ENCODE measurements at places on chromosomes 7 and 10.

DNA sequence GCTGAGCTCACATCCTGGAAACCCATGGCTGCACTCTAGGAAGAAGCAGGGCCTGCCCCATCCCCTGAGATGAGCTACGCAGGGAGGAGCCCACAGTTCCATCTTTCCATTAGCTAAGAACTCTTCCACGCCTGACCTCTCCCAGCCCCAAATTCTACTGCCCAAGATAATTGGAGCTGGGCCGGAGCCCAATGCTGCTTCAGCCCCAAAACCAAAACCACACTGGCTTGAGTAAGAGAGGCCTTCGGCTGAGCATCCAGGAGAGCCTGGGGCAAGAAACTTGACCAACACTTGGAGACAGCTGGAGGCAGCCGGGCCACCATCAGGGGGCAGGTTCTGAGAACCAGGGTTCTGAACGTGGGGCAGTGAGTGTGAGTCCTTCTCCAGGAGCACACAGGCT, 116.1 kb upstream of the ZMIZ1 start:
- no peak for DNase-seq

DNA sequence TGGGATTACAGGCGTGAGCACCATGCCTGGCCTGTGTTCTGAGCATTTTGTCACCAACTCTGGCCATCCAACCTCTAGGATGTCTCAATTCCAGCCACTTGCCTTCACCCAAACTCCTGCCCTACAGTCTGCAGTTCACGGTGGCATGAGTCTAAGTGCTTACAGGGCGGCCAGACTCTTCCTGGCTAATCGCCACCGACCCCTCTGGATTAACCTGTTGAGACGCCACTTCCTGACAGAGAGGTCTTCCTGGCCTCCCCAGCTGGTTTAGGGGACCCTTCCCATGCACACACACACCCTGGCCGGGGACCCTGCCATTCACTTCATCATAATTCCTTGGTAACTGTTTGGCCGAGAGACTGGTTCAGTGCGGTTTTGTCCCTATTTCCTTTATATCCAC, 211.5 kb upstream of the SH2B2 start:
- DNase-seq, result no peak

- DNase-seq, result no peak
These were observed 47.5 kb upstream of the HNRNPH3 start for GRCh38 chr10:68284062-68285001.

DNA sequence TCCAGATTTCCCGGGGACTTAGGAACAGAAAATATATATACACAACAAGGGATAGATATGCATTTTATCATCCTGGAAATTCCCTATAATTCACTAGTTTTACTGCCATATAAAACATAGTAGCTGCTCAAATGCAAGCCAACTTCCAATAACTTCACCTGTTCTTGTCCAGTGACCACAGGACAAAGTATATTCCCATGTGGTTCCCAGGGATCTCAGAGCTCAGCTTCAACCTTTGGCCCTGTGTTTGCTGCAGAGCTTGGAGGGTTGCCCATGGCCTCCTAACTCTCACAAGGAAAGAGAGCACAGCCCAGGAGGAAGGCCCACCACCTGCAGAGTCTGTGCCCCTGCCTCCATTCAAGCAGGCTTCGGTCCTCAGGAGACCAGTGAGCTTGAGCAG, 4.5 kb upstream of the DRGX start:
- no peak for DNase-seq
